Activated CD8-positive, alpha-beta T cell treated with anti-CD3 and anti-CD28 coated beads, Interleukin-2, amount 10 ng/mL, durations not matched to agents 7 days and 5 days (primary cell): ENCODE measurements at places on chromosomes 3 and 15. TPM values are rescaled to one million over a fixed set of nuclear protein-coding genes. Genes with fewer than 3 reads are reported as not detected.

DNA sequence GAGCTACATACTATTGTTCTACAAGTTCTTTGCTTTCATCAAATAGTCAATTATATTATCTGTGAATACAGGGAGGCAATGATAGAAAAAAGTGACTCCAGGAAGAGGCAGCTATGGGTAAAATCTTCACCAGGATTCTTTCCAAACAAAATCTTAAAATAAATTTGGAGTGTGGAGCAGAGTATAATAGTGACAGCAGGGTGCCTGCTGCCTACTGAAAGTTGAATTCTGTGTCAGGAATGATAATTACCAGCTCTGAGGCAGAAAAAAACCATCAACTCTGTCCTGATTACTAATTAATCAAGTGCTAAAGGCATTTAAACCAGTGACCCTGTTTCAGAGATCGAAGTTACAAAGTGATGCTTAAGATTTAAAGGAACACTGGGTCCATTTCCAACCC, 148.0 kb downstream of the DIPK2A start:
- no peaks in the 10 kb centered on the region for H3K4me1 ChIP-seq
- no peak for DNase-seq
- no peaks in the 10 kb centered on the region for H3K36me3 ChIP-seq
- no peak overlapping the region for H3K27ac ChIP-seq

- no peak overlapping the region for H3K27ac ChIP-seq
- H3K4me3 ChIP-seq = no peak overlapping the region
- no peak for DNase-seq
- H3K27me3 ChIP-seq = peaks cover 38% of the 10 kb centered on the region
- H3K4me1 ChIP-seq = peaks cover 3% of the 10 kb centered on the region
- no peaks in the 10 kb centered on the region for H3K36me3 ChIP-seq
These were observed 41.1 kb downstream of the TNFAIP8L3 start for GRCh38 chr15:51053571-51053970.

DNA sequence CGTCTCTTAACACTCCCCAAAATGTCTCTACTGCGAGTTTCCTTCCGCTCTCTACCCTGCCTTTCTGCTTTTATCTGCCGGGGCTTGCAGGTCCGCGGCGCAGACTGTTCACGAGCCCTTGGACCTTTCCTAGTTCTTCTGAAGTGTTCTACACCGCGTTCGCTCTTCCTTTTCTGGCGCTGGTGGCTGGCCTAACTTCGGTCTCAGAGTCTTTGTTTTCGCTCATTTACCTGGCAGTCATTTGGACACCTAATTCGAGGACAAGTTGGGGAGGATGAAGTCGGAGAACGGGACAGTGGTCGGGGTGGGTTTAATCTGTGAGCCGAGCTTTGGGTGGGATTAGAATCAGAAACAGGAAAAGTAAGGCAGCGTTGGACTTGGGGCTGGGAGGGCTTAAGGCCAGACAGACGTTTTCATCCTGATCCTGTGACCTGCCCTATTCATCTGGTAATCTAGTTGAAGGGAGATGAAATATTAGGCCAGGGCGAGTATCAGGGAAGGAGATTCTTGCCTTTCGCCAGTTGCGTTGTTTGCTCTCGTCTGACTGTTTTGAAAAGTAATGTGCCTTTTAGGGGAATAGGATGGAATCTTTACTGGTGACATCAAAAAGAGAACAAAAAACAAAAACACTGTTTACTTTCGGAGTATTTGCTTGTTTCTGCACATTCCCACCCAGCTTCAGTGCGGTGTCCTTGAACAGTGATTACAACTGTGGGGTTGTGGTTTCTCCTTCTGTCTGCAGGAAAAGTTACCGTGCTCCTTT, 1.8 kb downstream of the DIPK2A start:
- DNase-seq = peak; percentile 83
- H3K4me1 ChIP-seq = peaks cover 37% of the 10 kb centered on the region
- H3K27me3 ChIP-seq = no peaks in the 10 kb centered on the region
- H3K27ac ChIP-seq = peak overlapping the region; percentile 88
- peak overlapping the region; percentile 92 for H3K4me3 ChIP-seq

DNA sequence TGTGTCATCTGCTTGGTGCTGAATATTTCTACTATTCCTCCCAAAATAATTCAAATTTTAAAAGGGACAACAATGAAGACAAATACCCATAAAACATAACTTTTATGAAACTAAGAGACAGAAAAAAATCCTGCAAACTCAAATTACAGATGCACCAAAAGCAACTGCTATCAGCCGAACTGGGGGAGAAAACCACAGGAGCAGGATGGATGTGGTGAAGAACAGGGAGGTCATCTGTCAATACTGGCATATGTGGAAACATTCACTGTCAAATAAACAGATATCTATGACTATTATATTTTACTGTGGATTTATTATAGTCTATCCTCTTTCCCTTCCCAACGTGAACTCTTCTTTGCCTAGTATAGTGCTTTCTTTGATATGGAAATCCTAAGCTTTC, 53.3 kb upstream of the CPOX start:
- H3K27me3 ChIP-seq = peaks cover under 1% of the 10 kb centered on the region
- H3K36me3 ChIP-seq = no peaks in the 10 kb centered on the region
- H3K4me3 ChIP-seq = no peak overlapping the region
- DNase-seq = no peak
- H3K4me1 ChIP-seq = no peaks in the 10 kb centered on the region
- H3K27ac ChIP-seq = no peak overlapping the region

DNA sequence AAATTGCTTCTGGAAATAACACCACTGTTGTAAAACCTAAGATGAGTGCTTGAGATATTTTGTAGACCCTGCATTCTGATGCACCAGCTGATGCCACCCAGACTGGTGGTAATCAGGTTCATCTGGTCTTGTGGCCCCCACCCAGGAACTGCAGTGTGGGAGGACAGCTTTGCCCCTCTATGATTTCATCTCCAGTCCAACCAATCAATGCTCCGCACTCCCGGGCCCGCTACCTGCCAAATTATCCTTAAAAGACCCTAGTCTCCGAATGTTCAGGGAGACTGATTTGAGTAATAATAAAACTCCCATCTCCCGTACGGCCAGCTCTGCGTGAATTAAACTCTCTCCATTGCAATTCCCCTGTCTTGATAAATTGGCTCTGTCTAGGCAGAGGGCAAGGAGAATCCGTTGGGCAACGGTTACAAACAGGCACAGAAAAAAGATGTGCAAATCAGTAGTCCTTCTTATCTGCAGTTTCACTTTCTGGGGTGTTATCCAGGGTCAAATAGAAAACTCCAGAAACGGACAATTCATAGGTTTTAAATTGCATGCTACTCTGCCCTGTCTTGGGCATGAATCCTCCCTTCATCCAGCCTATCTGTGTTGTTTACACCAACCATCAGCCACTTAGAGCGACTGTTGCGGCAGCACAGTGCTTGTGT, 29.2 kb upstream of the TRPM1 start:
- H3K27me3 ChIP-seq = peaks cover 10% of the 10 kb centered on the region
- H3K27ac ChIP-seq = no peak overlapping the region
- no peaks in the 10 kb centered on the region for H3K4me1 ChIP-seq
- H3K4me3 ChIP-seq = no peak overlapping the region

DNA sequence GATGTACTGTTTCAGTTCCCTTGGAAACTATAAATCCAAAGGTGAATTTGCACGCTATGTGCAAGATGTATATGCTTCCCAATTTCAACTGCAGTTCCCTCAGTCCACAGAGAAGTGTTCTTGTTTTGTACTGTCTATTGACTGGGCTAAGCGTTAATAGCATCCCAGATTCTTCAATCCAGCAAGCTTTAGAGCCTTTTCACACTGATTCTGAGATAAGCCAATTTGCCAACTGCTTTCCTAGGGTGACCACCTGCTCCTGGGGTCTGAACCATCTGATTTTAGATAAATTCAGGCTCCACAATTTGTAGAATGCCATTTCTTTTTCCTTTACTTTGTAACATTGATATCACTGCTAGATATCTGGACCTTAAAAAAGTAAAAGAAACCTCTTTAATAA, 340.1 kb downstream of the PTPRG start:
- no peaks in the 10 kb centered on the region for H3K36me3 ChIP-seq
- H3K4me3 ChIP-seq = no peak overlapping the region
- no peaks in the 10 kb centered on the region for H3K4me1 ChIP-seq

GRCh38 chr3:135262441-135262840, 467.4 kb downstream of the EPHB1 start:
- no peak overlapping the region for H3K27ac ChIP-seq
- DNase-seq = no peak
- no peaks in the 10 kb centered on the region for H3K4me1 ChIP-seq
- H3K27me3 ChIP-seq = no peaks in the 10 kb centered on the region

GRCh38 chr3:117059956-117060270, 350.3 kb downstream of the TUSC7 start:
- no peaks in the 10 kb centered on the region for H3K4me1 ChIP-seq
- H3K27me3 ChIP-seq = no peaks in the 10 kb centered on the region
- H3K27ac ChIP-seq = no peak overlapping the region

- peak within 1 kb of the TSS; percentile 78 for H3K4me3 ChIP-seq
- H3K36me3 ChIP-seq = peaks cover 5% of the 10 kb centered on the region
- peaks cover 25% of the 10 kb centered on the region for H3K4me1 ChIP-seq
- H3K27me3 ChIP-seq = peaks cover 18% of the 10 kb centered on the region
These were observed at the start of gene GPR160 for GRCh38 chr3:170037463-170038433. Gene GPR160, plus strand, starts transcription at chr3:170037995. Its CDS starts 45,978 bp downstream, at chr3:170083973.

PSTPIP1 gene
- total RNA-seq = 208 TPM

CISH gene
- 394 TPM for total RNA-seq

TRPM1 gene
- total RNA-seq = not detected

CASR gene
- not detected for total RNA-seq

KLHL24 gene
- total RNA-seq = 9.2 TPM

GOLGA6L4 gene
- 2.4 TPM for total RNA-seq

GASK1A gene
- not detected for total RNA-seq
